ENCODE measurements at places on chromosomes 7 and 10.

DNA sequence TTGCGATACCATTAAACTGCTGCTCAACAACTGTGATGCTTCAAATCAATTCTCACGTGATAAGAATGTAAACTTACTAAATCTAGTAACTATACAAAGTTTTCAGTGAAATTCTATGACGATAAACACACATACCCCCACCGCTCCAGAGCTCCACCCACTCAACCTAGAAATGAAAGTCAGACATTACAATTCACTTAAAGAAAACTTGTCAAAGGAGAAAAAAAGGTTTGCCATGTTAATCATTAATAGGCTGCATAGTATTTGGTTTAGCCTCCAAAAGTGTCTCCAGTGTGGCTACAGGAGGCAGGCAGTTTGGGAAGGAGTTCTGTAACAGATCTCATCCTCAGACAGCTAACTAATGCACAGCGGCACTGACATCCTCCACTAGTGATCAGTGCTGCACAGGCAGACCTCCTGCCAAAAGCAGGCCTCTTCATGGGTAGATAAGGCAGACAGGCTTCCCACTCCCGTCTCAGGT lies 3.1 kb downstream of the HERPUD2 start:
- H3K27ac ChIP-seq, result peak overlapping the region; percentile 64
- no peak for DNase-seq
- H3K36me3 ChIP-seq, result peaks cover 2% of the 10 kb centered on the region

DNA sequence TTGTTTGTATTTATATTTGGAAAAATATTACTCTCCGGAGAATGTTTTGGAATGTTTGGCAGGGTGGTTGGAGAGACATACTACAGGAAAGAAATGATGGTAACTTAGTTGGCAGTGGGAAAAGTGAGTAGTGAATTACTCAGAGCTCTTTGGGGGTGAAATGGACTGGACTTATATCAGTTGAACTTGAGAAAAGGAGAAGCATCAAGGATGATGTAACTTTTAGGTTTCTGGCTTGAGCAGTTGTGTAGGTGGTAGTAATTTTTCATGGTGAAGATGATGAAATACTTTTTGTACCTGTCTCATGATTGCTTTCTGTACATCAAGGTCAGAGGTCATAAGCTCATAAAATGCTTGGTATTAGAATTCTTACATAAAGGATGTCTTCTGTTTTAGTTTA lies 617.2 kb downstream of the AUTS2 start:
- H3K4me3 ChIP-seq, result no peak overlapping the region
- no peaks in the 10 kb centered on the region for H3K36me3 ChIP-seq
- H3K27me3 ChIP-seq, result no peaks in the 10 kb centered on the region
- H3K27ac ChIP-seq, result no peak overlapping the region
- no peaks in the 10 kb centered on the region for H3K4me1 ChIP-seq

GRCh38 chr10:59678884-59679301 lies 30.8 kb downstream of the SLC16A9 start:
- no peak overlapping the region for H3K27ac ChIP-seq
- no peaks in the 10 kb centered on the region for H3K4me1 ChIP-seq
- no peaks in the 10 kb centered on the region for H3K27me3 ChIP-seq
- H3K36me3 ChIP-seq, result no peaks in the 10 kb centered on the region

- peak; percentile 49 for DNase-seq
- no peaks in the 10 kb centered on the region for H3K27me3 ChIP-seq
- no peaks in the 10 kb centered on the region for H3K36me3 ChIP-seq
- no peak overlapping the region for H3K27ac ChIP-seq
- peaks cover 30% of the 10 kb centered on the region for H3K4me1 ChIP-seq
- no peak overlapping the region for H3K4me3 ChIP-seq
These were observed 77.0 kb downstream of the OAT start for GRCh38 chr10:124341768-124342135.

DNA sequence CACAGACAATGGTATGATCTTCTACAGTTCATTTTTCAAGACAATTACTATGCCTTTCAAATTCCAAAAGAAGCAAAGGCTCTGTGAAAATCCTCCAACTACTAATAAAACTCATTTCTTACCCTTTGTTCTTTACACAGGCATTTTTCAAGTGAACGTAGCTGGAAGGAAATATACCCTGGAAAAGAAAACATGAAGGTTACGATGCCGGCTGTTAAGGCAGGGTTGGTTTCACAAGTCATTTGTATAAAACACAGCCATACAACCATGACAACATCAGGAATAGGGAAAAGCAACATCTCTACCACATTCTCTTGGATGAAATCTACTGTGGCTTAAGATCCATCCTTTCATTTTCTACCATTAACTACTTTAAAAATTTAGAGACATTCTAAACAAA lies 207.9 kb downstream of the DOCK4 start:
- no peaks in the 10 kb centered on the region for H3K36me3 ChIP-seq
- H3K27ac ChIP-seq, result no peak overlapping the region
